Effector memory CD8-positive, alpha-beta T cell (primary cell): ENCODE measurements at places on chromosomes 12 and 14.

GRCh38 chr12:113109872-113110599, 25.5 kb downstream of the RASAL1 start:
- DNase-seq, result peak; percentile 30

DNA sequence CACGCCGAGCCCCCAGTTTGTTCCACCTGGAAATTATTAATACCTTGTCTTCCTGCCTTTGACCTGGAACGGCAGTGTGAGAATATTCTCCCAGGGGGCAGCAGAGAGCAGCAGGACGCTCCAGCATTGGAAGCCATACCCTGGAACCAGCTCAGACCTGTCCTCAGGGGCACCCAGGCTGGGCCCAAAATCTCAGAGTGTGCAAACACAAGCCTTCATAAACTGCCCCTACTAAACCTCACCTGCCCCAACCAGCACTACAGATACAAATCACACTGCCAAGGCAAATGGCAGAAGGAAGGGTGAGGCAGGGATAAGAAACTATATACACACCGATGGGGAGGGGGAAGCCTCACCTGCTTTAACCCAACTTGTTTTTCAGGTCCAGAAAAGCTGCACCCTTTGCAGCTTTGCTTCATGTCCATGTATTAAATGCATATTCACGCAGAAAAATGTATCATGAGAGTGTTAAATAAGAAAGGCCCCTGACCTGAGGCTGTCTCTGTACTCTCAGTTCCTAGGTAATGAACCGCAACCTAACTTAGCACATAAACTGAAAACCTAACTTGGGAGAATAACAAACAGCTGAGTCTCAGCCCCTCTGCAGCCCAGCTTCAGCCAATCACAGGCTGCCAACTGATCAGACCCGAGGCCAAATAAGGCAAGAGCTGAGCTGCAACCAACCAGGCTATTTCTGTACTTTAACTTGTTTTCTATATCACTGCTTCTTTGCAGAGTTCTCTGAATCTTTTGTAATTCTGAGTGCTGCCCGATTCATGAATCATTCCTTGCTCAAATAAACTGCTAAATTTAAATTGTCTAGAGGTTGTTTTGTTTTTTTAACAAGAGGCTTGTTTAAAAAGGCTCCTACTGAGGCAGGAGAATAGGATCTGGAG, 130.1 kb downstream of the SPTSSA start:
- peak; percentile 63 for DNase-seq

DNA sequence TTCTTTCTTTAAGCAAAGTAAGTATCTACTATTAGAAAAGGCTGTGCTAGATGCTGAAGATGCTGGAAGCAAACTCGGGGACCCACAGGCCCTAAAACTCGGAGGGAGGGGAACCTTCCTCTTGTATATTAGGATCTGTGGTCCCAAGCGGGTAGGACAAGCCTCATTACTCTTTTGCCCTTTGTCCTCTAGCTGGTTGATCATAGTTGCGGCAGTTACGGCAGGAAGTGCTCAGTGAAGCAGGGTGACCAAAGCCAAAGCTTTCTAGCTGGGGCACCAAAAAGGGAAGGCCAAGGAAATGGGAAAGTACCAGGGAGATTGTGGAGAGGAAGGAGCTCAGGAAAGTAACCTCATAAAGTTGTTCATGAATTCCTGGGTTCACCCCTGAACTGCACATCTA, 76.3 kb downstream of the SCFD1 start:
- DNase-seq, result no peak

DNA sequence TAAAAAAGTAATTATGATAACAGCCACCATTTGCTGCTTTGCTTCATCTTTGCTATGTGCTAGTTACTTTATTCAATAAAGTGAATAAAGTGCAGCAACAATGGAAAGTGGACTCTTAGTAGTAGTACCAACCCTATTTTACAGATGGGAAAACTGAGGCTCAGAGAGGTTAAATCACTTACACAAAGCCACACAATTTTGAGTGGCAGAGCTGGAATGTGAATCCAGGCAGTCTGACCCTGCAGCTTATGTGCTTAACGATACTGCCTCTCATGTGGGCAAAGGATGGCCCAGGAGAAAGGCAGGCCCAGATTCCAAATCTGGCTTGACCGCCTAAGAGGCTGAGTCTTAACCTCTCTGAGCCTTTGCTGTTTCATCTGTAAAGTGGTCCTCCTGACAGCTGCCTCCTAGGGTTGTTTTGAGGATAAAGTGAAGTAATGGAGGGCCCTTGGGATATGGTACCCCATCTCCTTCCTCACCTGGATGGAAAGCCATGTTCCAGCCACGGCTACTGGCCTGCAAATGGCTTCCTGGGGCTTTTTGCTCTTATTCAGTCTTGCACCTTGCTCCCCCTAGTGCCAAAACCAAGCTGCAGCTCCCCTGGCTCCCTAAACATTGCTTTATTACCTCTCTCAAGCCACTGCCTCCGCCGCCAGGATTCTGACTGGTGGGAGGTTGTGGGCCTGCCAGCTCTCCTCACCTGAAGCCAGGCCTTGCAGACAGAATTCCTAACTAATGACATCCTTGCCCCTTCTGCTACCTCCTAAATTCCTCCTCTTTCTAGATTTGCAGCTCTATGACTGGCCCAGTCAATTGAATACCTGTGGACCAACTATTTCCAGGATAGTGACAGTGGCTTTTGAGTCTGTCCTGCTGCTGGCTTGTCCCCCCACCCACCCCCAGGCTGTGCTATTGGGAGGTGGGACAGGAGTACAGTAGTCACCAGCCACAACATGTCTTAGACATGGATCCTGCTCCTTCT, 283.3 kb upstream of the PWP1 start:
- DNase-seq, result peak; percentile 39

DNA sequence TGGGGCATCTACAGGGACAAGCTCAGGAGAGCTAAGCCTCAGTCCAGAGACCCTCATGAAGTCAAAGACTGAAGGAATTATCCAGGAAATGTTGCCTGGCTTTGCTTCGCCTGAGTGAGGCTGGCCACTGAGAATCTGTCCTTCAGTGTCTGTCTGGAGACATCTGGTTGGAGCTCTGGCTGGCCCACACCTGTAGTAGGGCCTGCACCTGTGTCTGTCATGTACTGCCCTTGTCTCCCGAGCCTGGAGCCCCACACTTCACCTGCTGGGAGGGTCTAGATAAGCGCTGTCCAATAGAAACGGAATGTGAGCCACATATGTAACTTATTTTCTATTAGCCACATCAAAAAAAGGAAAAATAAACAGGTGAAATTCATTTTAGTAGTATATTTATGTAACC, 9.9 kb upstream of the HDAC7 start:
- no peak for DNase-seq

GRCh38 chr14:99224116-99224910, 47.7 kb downstream of the BCL11B start:
- no peak for DNase-seq

GRCh38 chr14:54116198-54116885, 159.7 kb upstream of the BMP4 start:
- DNase-seq, result no peak

DNA sequence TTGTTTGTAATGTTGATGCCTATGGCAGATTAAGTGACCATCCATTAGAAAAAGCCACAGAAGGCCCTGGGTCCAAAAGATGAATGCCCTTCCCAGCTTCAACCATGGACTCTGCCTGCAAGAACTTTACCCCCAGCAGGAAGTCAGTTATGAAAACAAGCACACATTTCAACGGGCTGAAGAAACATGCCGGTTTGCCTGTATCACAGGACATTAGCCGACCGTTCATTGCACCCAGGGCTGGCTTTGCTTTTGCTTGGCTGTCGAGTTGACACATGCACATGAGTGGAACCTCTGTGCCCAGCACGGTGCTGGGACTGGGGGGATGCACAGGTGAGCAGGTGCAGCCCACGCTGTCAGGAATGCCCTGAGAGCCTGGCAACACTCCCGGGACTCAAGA, 1087.0 kb downstream of the BCL11B start:
- no peak for DNase-seq

GRCh38 chr14:49921401-49921800, 28.5 kb downstream of the ARF6 start:
- DNase-seq, result no peak

DNA sequence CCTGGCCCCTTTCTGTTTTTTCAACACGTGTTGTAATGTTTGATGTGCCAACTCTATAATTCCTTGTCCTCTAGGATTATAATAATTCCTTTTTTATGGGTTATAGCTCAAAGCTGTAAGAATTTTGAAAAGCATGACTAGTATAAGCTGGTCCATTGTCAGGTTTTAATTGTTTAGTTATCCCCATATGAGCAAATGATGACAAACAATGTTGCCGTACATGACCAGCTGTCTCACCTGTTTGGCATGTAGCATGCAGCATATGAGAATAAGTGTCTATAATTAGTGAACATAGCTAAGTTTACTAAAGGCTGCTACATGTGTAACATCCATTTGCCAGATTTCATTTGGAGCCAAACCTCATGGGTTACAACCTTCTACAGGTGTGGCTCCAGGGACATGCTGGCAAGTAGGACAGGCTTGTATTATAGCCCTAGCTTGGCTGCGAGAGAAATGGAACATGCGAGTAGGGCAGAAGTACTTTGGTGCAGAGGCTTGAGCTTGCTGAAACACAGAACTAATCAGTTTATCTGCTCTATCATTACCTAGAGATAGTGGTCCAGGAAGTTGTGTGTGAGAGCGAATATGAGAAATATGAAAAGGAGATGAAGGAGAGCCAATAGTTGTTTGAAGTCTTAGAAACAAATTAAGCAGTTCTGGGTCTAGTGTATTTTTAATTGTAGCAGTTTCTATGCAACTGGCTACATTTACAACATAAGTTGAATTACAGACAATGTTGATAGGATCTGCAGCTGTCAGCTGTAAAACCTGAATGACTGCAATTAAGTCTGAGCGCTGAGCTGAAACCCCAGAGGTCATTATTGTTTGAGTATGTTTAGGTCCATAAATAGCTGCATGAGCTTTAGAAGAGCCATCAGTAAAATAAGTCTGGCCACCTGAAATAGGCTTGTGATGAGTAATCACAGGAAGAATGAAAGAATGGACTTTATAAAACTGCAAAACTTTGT, 22.6 kb upstream of the MAPKAPK5 start:
- no peak for DNase-seq

DNA sequence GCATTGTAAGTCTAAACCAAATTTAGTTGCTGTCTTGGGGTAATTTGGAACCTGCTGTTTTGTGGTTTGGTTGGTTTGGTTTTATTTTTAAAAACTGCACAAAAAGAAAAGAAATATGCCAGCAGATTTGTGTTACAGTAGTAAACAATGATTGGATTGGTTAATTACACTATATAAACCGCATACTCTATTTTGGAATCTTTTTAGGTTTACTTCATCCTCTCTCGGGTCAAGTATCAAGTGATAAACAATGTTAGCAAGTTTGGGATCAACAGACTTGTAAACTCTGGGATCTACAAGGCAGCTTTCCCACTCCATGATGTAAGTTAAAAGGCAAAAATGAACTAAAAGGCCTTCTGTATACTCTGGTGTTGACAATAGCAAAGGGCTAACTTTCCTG, 132.4 kb downstream of the ANO6 start:
- DNase-seq, result no peak

DNA sequence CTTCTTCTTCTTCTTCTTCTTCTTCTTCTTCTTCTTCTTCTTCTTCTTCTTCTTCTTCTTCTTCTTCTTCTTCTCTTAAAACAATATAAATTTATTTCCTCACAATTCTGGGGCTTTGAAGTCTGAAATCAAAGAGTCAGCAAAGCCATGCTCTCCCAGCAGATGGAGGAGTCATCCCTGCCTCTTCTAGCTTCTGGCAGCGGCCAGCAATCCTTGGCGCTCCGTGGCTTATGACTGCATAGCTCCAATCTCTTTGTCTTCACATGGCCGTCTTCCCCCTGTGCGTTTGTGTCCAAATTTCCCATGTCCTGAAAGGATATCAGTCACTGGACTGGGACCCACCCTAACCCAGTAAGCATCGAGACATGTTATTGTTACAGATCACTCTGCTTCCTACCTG, 22.9 kb downstream of the KCNA1 start:
- no peak for DNase-seq

DNA sequence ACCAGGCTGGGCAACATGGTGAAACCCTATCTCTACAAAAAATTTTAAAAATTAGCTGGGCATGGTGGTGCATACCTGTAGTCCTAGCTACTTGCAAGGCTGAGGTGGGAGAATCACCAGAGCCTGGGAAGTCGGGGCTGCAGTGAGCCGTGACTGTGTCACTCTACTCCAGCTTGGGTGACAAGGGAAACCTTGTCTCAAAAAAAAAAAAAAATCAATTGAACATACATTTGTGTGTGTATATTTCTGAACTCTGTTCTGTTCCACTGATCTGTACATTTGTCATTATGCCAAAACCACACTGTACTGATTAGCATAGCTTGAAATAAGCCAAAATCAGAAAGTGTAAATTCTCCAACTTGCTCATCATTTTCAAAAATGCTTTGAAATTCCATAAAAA, 254.6 kb downstream of the SOX5 start:
- no peak for DNase-seq

DNA sequence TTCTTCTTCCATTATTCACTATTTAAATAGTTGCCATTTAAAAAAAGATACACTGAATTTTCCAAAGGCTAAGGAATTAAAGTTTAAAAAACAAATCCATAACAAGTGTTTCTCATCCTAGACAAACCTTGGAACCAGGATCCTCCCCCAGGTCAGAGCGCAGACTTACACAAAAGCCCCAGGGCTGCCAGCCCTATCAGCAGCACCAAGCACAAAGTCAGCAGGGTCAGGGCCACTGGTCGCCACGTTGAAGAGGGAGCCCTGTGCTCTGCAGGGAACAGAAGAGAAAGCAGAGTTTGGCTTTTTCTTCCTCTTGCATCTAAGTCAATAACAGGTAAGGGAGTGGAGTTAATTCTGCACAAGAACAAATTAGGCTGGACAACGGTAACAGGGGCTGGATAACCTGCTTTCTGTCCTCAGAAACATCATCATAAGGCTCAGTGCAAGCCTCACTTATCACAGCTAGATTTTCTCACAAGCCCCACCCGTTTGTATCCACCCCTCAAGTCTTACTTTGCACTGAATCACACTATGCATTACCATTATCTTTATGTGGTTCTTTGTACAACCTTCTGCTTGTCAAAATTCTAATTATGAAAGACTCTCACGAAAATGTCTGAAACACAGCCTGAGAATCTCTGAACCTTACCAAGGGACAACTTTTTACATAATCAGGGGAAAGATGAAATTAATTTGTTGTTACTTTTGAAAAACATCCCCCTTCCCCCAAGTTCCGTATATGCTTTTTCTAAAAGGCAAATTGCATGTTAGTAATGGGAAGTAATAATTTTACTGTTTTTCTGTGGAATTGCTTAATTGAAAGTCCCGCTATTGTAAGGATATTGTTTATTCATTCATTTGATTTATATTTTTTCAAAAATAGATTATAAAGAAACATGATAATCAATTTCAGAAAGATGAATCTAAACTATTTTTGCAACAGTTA, 9.6 kb downstream of the CLEC1A start:
- DNase-seq, result no peak

DNA sequence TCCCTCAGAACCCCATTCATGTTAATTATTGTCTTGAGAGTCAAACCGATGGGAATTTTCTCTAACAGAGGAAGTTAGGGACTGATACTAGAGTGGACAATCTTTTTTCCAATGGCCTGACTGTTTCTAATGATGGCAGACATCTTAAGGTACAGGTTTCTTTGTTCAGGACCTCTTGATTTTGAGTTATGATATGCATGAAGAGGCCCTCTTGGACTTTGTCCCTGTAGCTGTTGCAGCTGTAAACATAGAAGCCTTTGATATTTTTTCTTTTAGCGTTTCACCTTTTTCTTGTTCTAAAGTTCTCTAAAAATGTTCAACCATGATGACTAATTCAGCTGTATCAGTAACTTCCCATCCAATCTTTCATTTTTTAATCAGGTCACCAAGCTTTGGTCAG, 53.0 kb downstream of the LGR5 start:
- no peak for DNase-seq
